PC-9 (cell line): ENCODE measurements at places on chromosomes 7 and 10. TPM values are rescaled to one million over a fixed set of nuclear protein-coding genes. Genes with fewer than 3 reads are reported as not detected.
A peak's percentile ranks its signal among the peaks of the same experiment; 100 is the strongest.

AMZ1 gene
- total RNA-seq, result 0.50 TPM in 1 of 2 replicates, not detected in the other

ZNF273 gene
- total RNA-seq, result 3.4 and 4.6 TPM in 2 replicates

- no peak overlapping the region for H3K4me3 ChIP-seq
- no peak overlapping the region for H3K27ac ChIP-seq
- no peaks in the 10 kb centered on the region for H3K27me3 ChIP-seq
- no peak for DNase-seq
- peaks cover 11% of the 10 kb centered on the region; the same call in 1 of the 2 replicates for H3K36me3 ChIP-seq
These were observed 14.1 kb downstream of the TRPV6 start for GRCh38 chr7:142871260-142872105.

GRCh38 chr10:44389150-44389549, 4.3 kb upstream of the CXCL12 start:
- no peak overlapping the region for H3K4me3 ChIP-seq
- H3K4me1 ChIP-seq, result no peaks in the 10 kb centered on the region
- H3K36me3 ChIP-seq, result no peaks in the 10 kb centered on the region
- no peak overlapping the region for H3K27ac ChIP-seq
- no peak for DNase-seq

DNA sequence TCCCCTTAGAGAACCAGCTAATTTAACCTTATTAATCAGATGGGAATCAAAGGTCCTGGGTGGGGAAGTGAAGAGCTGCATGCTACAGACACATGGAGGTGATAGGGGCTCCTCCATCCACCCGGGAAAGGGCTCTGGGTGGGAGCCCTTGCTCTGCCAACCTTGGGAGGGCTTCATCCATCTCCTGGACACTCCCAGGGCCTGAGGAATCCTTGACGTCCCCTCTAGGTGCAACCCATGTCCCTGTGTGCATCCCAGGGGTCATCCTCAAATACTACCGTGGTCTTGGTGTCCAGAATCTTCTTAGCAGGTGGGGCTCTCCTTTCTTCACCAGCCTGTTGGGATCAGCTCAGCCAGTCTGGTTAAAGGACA, 55.4 kb upstream of the IGFBP3 start:
- no peak overlapping the region for H3K4me3 ChIP-seq
- no peak for DNase-seq
- no peaks in the 10 kb centered on the region for H3K36me3 ChIP-seq
- H3K27ac ChIP-seq, result 0 out of 2 replicates have a peak overlapping the region, but pooled peaks have one; percentile 97

- DNase-seq, result no peak
- no peak overlapping the region for H3K4me3 ChIP-seq
- H3K4me1 ChIP-seq, result no peaks in the 10 kb centered on the region
- no peak overlapping the region for H3K27ac ChIP-seq
These were observed 1.0 kb upstream of the LRRTM3 start for GRCh38 chr10:66924674-66925345.

DNA sequence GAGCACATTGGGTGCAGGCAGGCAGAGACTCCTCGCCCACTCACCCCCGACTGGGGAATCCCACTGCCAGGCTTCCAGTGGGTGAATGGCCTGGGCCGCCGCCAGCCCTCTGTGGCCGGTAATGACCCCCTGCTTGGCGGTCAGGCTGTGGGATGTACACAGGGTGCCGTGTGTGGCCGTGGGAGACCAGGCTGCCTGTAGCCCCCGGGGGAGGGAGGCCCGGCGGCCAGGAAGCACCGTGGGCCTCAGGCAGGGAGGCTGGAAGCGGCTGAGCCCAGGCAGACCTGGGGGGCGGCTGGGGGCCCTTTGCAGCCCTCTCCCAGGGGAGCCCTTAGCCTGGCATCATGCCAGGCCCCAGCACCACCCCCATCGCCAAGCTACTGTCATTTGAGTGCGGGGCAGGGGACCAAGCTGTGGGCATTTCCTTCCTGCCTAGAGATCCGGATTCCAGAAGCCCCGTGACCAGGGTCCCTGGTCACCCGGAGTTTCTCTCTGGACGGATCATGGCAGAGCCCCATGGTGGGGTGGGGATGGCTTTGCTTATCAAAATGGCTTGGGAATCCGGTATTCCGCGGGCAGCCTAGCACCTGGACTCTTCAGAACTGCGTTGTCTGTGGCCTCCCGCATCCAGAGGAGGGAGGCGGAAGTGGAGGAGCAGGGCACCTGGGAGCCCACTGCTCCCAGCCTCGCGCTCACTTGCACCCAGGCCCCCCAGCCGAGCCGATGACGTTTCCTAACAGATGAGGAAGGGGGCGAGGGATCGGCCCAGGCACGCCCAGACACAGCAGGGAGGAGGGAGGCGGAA, 1.1 kb downstream of the TTYH3 start:
- H3K27me3 ChIP-seq, result no peaks in the 10 kb centered on the region
- H3K36me3 ChIP-seq, result no peaks in the 10 kb centered on the region
- peak overlapping the region; percentile 87 for H3K4me3 ChIP-seq

DNA sequence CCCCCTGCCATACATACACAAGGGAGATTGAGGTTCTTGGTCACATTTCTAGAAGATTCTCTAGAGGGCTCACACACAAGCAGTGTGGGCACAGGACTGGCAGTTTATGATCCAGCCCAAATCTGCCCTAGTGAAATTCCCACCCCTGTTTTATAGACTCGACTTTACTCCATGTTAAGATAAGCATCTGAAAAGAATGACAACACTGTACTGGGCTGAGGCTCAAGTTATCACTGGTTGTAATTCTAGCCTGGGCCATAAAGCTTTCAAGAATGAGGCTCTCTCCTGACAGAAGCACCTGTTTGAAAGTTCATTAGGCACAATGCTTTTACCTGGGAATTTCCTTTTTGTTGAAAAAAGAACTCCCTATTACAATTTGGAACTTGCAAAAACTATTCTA, 195.6 kb upstream of the GLI3 start:
- H3K4me3 ChIP-seq, result no peak overlapping the region
- H3K36me3 ChIP-seq, result no peaks in the 10 kb centered on the region
